ENCODE measurements at places on chromosomes 12 and 14.

DNA sequence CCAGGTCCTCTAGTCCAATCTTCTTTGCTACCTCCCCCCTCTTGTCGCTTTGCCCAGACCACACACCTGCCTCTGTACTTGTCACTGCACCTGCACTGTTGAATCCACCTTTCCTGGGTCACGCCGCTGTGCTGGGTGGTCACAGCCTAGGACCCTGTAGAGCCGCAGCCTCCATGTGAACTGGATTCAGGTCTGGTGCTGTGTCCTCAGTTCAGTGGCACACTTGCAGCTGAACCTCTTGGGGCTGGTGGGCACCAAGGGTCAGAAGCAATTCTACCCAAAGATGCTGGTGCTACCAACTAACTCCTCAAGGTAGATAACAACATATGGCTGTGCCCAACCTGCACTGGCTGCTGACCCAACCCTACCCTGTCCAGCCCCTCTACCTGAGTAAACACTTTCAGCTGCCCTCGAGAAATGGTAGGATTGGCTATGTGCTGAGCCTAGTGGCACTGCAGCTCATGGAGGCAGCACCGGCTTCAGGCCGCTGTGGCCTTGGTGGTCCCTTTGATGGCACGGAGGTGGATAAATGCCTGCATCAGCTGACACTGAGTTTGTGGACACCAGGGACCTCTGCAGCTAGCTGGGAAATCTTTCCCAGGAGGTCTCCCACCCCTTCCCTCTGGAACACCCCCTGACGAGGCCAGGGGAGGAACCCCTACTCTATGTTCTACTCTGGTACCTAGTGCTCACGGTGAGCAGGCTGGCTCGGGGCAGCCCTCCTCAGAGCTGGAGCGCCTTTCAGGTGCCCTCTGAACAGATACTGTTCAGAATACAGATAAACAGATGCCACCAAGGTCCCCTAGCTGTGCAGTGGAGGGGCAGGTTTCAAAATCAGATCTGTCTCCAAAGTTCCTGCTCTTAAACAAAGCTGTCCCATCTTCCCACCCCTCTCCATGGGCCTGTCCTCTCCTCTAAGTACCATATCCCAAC is 14.3 kb downstream of the AGAP2 start:
- no peak for DNase-seq

DNA sequence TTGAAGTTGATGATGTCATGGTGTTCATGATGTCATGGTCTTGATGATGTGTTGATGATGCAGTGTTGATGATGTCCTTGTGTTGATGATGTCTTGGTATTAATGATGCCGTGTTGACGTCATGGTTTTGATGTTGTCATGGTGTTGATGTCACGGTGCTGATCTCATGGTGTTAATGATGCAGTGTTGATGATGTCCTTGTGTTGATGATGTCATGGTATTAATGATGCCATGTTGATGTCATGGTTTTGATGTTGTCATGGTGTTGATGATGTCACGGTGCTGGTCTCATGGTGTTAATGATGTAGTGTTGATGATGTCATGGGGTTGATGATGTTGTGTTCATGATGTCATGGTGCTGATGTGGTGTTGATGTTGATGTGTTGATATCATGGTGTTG is 48.0 kb upstream of the RIMBP2 start:
- peak; percentile 34 for DNase-seq

DNA sequence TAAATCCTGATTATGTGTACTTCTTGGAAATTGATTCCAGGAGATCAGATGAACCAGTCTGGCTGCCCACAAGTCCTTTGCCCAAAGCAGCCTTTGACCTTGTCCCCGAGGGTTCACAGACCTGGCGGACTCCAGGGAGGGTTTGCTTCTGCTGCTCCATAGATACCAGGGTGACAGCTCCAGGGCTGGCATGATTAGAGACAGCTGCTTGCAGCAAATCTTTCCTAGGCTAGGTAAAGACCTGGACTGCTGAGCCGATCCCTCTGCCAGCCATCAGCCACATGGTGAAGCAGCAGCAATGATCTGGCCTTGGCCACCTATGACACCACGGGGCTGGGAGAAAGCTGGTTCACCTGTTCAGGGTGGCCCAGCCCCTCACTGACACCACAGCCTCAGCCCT is 10.1 kb upstream of the TBX5 start:
- no peak for DNase-seq

DNA sequence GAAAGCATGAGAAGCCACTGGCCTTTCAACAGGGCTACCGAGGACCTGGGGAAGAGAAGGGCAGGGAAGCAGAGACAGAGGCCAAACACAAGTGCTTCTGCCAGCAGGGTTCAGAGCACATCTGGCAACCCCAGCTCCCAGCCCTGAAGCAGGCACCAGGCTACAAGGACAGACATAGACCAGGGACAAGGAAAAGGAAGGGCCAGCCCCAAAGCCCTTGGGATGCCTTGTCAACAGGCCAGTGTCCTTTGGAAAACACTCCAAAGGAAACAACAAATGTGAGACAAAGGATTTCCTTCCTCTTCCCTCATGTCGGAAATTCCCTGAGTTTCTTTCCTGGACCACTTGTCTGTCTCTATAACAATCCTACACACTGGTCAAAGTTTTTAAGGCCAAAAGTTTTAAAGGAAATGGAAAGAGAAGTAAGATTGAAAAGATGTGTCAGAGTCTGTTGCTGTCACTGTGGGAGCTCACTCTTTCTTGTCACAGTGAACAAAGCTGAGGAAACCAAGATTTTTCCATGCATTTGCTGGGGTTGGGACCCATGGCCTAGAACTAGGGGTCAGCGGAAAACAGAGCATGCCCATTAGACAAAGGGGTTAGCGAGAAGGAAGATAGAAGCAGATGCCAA is 59.4 kb downstream of the TTC9 start:
- no peak for DNase-seq

DNA sequence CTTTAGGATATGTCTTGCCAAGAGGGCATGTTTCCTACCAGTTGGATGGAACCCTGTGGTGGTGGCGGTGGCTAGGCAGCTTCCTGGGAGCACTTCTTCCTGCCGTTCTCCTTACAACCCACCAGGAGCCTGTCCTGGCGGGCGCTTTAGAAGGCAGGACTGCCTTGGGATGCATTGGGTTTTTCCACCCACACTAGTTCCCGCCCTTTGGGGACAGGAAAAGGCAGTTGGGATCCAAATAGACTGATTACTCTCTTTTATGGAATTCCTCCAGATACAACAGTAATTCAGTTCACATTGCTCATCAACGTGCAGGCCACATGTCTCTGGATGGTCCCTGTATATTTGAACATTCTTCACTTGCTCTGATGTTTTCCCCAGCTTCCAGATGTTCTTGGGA is 305.7 kb upstream of the SSTR1 start:
- DNase-seq, result no peak

- peak; percentile 69 for DNase-seq
Measured at GRCh38 chr12:662566-663292, 516 bp downstream of the NINJ2 start.

- DNase-seq, result no peak
Measured at GRCh38 chr14:55752580-55753390, 172.8 kb downstream of the KTN1 start.

- DNase-seq, result peak; percentile 85
Measured at GRCh38 chr12:89179983-89180382, 172.3 kb downstream of the DUSP6 start.

- DNase-seq, result no peak
Measured at GRCh38 chr14:55274751-55275150, 3.5 kb downstream of the FBXO34 start.

- DNase-seq, result no peak
Measured at GRCh38 chr12:132432721-132433577, 57.0 kb upstream of the FBRSL1 start.

DNA sequence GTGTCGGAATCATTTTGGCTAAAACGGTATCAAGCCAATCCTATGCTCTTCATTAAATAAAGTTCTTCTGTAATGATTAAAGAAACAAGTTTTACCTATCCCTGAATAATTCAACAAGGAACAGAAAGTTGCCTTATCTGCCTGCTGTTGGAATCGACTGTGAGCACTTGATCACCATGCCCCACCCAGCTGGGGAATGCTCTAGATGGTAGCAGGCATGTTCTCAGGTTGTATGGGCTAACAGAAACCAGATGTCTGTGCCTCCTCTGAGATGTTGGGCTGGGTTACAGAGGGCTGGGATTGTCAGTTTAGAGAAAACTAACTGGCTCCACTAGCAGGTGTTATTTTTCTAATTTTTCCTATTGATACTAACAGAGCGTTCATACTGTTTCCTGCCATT is 28.9 kb downstream of the RTRAF start:
- no peak for DNase-seq

DNA sequence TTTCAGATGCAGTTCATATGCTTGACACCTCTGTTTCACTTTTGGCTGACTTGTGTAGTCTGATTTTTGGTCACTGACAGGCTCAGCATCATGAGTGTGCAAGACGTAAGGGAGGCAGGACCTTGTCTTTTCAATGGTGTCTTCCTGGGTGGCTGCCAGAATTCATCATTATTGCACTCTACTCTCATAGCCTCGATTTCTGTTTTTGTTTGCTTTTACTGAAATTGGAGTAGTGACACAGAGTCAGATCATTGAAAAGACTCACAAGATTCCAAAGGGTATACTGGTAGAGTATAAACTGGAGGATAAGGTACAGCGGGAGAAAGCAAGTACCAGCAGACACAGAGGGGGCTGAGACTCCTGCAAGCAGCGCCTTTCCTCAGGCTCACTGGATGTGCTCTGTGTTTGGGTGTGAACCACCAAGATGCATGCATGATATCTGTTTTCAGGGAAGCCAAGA is 126.3 kb upstream of the FGD4 start:
- DNase-seq, result no peak

DNA sequence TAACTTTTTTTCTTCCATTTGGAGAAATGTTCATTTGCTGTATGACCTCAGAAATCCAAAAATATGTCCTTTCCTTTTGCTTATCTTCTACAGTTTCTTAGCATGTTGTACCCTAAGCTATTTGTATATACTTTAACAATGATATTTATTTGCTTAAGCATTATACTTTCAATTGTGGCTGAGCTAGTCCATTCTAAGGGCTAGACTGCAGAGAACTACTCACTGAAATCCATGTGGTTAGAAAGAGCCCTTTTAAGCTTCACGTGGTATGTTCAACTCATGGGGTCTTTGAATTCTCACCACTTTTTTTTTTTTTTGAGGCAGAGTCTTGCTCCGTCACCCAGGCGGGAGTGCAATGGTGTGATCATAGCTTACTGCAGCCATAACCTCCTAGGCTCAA is 122.5 kb downstream of the HMGA2 start:
- no peak for DNase-seq

DNA sequence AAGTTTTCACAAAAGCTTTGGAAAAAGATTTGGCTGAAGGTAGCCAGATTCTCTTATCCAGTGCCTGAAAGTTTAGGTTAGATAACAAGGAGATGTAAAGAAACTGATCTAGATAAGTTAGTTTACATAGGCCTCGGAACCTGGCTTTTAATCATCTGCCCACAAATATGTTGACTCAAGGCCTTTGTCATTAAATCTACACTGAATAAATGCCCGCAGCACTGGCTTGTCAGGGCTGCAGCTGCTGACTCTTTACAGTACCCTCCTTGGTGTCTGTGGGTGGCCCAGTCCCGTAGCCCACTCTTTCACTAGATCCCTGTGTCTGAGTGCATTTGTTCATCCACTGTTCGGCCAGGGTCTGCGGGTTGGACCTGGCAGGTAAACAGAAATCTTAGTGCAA is 58.0 kb downstream of the TMEM116 start:
- DNase-seq, result no peak

DNA sequence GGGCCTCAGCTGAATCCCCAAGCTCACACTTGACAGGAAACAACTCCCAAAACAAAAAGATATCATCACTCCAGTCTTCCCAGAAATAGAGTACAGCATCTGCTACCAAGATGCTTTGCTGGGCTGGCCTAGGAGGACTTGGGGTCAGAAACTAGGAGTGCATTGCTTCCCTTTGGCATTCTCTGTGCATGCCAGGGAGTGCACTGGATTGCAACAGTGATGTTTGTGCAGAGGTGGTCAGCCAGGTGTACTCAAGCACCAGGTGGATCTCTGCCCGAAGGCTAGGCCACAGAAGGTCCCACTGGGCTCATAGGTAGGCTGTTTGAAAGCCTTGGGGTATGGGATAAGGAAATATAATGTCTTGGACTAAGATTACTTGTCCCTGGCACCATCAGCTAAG is 51.1 kb downstream of the RAB35 start:
- DNase-seq, result no peak

- DNase-seq, result no peak
Measured at GRCh38 chr14:23444314-23444713, 8.9 kb upstream of the MYH7 start.

DNA sequence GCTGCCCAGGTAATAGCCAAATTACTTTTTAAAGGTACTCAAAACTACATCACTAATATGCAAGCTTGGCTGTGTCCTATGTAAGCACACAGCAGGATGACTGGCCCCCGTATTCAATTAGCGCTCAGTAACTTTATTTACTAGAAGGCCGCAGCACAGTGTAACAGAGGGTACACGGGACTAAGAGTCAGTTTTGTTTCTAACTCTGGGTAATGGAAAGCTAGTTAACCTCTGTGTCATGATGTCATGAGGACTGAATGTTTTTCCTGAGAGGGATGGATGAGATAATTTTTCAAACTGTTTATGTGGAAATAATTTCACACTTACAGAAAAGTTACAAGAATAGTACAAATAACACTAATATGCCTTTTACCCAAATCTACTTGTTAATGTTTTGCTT is 27.1 kb downstream of the GALNT4 start:
- DNase-seq, result no peak

DNA sequence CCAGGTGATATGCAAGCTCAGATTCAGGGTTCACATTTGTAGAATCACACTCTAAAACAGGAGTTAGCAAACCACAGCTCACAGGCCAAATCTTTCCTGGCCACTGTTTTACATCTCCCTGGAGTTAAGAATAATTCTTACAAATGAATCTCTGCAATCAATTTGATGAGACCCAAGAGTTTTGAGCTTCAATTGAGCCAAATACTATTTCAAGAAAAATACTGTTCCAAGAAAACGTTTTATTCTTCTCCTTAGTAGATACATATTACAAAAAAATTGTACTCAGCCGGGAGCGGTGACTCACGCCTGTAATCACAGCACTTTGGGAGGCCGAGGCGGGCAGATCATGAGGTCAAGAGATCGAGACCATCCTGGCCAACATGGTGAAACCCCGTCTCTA is 2.5 kb downstream of the PTGDR start:
- DNase-seq, result no peak

DNA sequence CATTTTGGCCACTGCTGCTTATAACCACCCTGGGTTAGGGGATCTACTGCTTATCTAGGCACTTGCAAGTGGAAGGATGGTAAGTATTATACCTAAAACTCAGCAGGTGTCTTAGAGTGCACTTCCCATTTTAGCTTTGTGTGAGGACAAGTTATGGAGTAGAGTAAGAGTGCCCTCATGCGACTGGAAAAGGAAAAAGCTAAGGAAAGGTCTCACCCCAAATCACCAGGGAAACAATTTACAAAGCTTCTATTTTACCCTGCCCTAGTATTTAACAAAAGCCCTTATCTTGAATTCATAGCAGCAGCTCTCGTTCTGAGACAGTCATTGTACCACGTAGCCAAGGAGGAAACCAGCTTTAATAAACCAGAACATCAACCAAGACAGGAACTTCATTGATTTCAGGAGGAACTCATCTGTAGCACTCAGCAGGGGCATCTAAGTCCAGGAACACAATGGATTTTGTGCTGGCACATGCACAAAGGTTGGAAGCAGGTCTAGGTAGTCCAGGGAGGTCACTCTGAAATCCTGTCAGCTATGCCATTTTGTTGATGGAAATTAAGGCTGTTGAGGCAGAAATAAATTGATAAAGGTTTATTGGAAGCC is 2.9 kb downstream of the RDH12 start:
- peak; percentile 77 for DNase-seq

GRCh38 chr12:6241495-6241894 is 41.3 kb downstream of the CD9 start:
- DNase-seq, result no peak
